Ureter (tissue), 1 donor: ENCODE measurements at places on chromosomes 3 and 15. TPM values are rescaled to one million over a fixed set of nuclear protein-coding genes. Genes with fewer than 3 reads are reported as not detected.

- no peak for DNase-seq
Measured at GRCh38 chr15:65254758-65255157, 31.9 kb downstream of the PARP16 start.

DNA sequence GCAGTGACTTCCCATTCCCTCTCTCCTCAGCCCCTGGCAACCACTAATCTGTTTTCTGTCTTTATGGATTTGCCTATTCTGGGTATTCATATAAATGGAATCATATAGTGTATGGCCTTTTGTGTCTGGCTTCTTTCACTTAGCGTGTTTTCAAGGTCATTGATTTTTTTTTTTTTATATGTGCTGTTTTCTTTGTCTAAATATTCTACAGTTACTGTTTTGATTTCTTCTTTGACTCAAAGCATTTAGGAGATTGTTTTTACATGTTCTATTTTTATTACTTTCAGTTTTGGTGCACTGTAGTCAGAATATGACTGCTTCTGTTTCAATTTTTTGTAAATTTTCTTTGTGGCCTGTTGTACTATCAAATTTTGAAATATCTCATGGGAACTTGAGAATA lies 71.9 kb upstream of the RNU6-1 start:
- no peak for DNase-seq

DNA sequence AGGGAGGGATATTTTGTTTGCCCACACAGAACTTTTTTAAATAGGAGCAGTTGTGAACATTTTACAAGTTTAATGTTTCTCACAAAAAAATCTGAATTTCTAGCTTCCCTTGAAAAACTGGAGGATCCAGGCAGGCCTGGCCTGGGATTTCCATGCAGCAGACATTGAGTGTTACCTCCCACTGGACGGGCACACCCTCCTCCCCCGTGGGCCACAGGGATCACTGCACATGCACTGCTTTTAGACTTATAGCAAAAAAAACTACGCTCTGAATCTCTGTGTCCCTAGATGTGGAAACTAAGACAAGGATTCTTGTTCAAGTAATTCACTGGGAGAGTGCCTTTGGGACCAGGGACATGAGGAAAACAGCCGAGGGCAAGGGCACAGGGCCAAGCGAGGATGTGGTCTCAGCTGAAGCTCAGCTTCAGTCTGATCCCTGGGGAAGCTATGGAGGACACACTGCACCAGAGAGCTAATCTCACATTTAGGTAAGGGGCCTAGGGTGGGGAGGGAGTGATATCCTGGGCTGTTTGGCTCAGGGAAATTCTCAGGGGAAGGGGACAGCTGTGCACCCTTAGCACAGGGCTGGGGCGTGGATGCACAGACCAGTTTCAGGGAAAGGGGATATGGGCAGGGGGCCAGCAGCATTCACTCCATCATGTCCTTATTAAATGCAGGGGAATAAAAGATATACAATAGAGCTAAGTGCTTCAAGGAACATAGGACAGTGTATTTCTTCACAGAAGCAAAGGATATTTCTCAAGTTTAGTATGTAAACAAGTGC lies 46.0 kb downstream of the FSIP1 start:
- no peak for DNase-seq

DNA sequence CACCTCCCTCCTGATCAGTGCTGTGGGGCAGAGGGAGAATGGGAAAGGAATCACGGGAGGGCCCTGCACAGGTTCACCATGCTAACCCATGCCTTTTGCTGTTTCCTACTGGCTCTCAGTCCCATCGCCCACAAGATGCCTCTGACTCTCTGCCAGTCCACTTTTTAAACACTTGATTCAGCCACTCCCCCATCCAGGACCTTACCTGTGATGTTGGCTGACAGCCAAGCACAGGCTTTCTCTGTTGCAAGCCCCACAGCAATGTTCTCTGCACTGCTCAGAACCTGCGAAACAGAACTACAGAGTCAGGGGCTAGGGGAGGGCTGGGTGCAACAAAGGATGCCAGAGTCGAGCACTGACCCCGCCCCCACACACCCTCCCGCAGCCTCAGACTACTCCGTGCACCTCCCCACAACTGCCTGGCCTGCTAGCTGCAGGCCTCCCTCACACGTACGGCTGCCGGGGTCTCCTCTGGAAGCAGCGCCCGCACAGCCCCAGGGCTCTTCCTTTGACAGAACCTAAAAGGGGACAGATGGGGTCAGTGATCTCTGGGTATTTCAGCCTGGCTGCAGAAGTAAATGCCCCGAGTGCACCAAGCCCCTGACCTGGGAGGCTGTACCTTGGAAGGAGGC lies 9.1 kb downstream of the CDAN1 start:
- no peak for DNase-seq

GRCh38 chr3:131602011-131602779 lies 99.4 kb upstream of the MRPL3 start:
- DNase-seq: no peak

- DNase-seq: no peak
Measured at GRCh38 chr3:170081079-170081741, 43.4 kb downstream of the GPR160 start.

DNA sequence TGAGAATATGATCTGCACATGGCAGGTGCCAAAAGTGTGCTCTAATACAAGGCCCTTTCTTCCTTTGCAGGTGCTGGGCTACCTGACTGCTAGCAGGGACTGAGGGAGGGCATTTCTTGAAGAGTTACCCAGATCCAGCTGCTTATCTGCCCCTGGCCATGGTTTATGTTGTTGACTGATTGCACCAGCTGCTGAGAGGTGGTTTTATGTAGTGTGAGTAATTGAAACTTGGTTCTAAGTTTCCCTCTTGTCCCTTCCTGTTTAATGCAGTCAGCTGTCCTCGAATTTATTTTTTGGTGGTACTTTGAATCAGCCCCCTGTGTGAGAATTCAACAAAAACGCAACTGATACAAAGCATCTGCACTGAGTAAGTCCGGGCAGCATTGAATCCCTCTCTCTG lies 288.3 kb upstream of the C2CD4B start:
- no peak for DNase-seq

PLA2G4E gene
- 0.34 TPM for total RNA-seq

DNA sequence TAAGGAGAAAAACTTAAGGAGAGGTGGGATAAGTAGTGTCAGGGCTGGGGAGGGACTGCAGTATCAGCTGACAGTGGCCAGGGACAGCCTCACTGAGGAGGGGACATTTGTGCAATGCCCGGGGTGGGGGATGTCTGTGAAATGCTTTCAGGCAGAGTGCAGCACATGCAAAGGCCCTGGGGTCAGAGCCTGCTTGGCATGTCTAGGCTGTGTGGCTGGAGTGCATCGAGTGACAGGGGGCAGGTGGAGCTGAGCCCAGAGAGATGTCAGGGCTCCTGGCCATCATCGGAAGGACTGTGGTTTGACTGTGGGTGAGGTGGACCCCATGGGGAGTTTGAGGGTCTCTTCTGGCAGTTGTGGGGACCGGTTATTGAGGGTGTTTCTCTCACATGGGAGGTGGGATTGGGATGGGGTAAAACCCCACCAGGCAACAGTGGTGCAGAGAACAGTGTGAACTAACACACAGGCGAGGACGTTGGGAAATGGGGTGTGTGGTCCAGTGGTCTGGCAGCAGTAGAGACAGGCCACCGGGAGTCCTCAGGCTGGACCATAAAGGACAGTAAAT lies 61.2 kb downstream of the FBLN2 start:
- no peak for DNase-seq

KLHL40 gene
- total RNA-seq: not detected

- DNase-seq: no peak
Measured at GRCh38 chr3:126295407-126295939, 61.7 kb downstream of the KLF15 start.

MYL3 gene
- 4.6 TPM for total RNA-seq

DNA sequence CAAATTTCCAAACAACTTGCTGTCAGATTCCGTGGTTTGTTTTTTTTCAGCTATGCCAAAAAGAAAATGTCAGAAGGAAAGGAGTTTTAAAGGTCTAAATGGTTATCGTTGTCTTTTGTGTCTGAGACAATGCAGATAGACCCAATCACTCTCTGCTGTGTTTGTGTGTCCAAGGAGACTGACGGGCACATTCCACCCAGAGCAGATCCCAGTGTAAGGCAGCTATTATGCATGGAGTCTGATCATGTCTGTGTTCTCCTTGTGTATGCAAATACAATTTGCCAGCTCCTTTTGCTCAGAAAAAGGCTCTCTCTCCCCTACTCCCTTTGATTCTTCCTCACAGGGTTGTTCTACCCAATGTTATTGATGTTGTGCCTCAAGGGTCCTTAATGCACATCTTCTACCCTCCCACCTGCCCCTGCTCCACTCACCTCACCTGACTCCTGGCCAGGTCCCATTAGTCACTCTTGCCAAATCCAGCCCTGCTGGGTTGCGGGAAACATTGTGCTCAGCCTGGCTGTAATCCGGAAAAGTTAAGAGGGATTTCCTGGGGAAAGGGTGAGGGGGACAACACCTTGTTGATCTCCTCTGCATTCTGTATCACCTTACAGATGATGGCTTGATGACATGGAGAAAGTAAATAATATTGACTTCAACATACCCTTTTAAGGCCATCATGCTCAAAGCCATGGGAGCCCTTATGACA lies 61.0 kb downstream of the OTOL1 start:
- DNase-seq: no peak

SYNM gene
- total RNA-seq: 189 TPM

DGKG gene
- 16.2 TPM for total RNA-seq
